ENCODE measurements at places on chromosomes 6 and 20. TPM values are rescaled to one million over a fixed set of nuclear protein-coding genes. Genes with fewer than 3 reads are reported as not detected.

DNA sequence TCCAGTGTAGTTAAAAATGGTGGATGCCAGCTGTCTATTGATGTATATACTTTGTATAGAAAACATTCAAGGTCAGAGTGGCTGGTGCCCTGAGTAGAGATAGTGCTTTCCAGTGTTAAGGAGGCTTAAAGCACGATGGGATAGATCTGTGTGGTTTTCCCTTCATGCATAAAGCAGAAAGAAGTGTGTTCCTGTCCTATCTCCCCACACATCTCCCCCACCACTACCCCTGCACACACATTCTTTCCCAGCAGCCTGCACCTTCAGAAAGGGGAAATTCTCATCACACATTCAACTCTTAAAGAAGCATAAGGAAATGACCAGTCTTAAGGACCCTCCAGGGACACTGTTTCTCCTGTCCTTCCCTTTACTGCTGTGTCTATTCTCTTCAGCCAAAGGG, 221.7 kb upstream of the TAB2 start:
- H3K36me3 ChIP-seq = peaks cover 24% of the 10 kb centered on the region
- DNase-seq = no peak
- no peak overlapping the region for H3K4me3 ChIP-seq
- H3K27ac ChIP-seq = peak overlapping the region; percentile 96
- no peaks in the 10 kb centered on the region for H3K27me3 ChIP-seq
- H3K4me1 ChIP-seq = peaks cover 50% of the 10 kb centered on the region

GRCh38 chr6:152836523-152836922, 85.9 kb downstream of the VIP start:
- DNase-seq = no peak
- peaks cover 4% of the 10 kb centered on the region for H3K27me3 ChIP-seq
- no peak overlapping the region for H3K27ac ChIP-seq
- H3K4me1 ChIP-seq = no peaks in the 10 kb centered on the region
- no peaks in the 10 kb centered on the region for H3K36me3 ChIP-seq
- H3K4me3 ChIP-seq = no peak overlapping the region

GRCh38 chr6:12767016-12767415, 50.4 kb downstream of the PHACTR1 start:
- DNase-seq = no peak
- H3K4me1 ChIP-seq = no peaks in the 10 kb centered on the region
- H3K27me3 ChIP-seq = no peaks in the 10 kb centered on the region
- H3K27ac ChIP-seq = no peak overlapping the region

DNA sequence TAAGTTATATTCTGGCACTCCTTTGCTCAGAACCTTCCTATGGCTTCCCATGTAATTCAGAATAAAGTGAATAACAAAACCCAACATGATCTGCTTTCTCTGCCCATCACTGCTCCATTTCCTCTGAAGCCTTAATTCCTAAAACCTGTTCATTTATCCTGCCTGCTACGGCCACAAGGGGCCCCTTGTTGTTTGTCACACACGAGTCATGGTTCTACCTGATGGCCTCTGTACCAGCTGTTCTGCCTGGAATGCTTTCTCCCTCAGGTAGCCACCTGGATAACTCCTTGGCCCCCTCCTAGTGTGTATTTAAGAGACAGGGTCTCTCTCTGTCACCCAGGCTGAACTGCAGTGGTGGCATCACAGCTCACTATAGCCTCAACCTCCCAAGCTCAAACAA, 26.8 kb downstream of the ERGIC3 start:
- no peak overlapping the region for H3K4me3 ChIP-seq
- no peak overlapping the region for H3K27ac ChIP-seq
- no peaks in the 10 kb centered on the region for H3K4me1 ChIP-seq
- H3K36me3 ChIP-seq = peaks cover 2% of the 10 kb centered on the region
- DNase-seq = peak; percentile 20

GRCh38 chr6:147639279-147639678, 130.8 kb downstream of the SAMD5 start:
- no peaks in the 10 kb centered on the region for H3K4me1 ChIP-seq
- H3K4me3 ChIP-seq = no peak overlapping the region
- no peak overlapping the region for H3K27ac ChIP-seq
- peaks cover 5% of the 10 kb centered on the region for H3K27me3 ChIP-seq
- no peaks in the 10 kb centered on the region for H3K36me3 ChIP-seq

DNA sequence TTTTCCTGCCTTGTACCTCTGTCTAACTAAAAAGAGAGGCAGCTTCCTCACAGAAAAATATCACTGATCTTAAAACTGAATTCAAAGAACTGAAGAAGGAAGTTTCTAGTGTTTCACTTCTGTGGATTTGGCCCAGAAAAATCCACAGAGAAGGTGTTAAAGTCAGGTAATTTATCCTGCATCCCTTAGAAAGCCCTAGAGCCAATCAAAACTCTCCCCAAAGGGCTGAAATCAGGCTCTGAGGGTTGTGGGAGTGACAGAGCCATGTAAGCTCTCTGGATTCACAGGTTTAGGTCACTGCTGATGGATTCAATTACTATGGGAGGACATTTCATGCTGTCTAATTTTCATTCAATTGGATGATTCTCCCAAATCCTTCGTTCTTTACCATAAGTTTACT, 152.3 kb downstream of the OR2B2 start:
- no peaks in the 10 kb centered on the region for H3K36me3 ChIP-seq
- H3K27ac ChIP-seq = no peak overlapping the region
- peaks cover 35% of the 10 kb centered on the region for H3K4me1 ChIP-seq
- no peak for DNase-seq
- H3K4me3 ChIP-seq = no peak overlapping the region
- H3K27me3 ChIP-seq = no peaks in the 10 kb centered on the region

GRCh38 chr6:25010902-25011625, 75.3 kb upstream of the RIPOR2 start:
- peaks cover 88% of the 10 kb centered on the region for H3K4me1 ChIP-seq
- no peak overlapping the region for H3K4me3 ChIP-seq
- H3K27ac ChIP-seq = no peak overlapping the region
- no peak for DNase-seq
- H3K36me3 ChIP-seq = no peaks in the 10 kb centered on the region

DNA sequence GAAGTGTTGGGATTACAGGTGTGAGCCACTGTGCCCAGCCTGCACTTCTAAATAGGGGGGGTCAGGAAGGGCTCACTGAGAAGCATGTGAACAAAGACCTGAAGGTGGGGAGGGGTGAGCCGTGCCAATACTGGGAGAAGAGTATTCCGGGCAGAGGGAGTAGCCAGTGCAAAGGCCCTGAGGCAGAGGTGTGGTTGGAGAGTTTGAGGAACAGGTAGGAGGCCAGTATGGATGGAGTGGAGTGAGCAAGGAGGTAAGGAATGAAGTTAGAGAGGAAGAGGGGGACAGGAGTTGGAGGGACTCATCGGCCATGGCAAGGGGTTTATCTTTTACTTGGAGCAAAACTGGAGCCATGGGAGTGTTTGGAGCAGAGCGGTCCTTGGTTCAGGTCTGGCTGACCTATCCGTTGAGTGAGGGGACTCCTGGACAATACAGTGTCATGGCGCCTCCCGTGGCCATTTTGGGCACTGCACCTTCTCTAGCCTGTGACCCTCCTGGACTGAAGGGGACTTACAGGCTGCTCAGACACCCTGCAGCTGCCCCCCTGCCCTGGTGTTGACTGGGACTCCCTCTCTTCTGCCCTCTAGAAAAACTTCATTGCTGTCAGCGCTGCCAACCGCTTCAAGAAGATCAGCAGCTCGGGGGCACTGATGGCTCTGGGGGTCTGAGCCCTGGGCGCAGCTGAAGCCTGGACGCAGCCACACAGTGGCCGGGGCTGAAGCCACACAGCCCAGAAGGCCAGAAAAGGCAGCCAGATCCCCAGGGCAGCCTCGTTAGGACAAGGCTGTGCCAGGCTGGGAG, 12.1 kb downstream of the FOXS1 start:
- H3K4me1 ChIP-seq = peaks cover 8% of the 10 kb centered on the region
- H3K27ac ChIP-seq = no peak overlapping the region
- H3K27me3 ChIP-seq = no peaks in the 10 kb centered on the region
- H3K36me3 ChIP-seq = no peaks in the 10 kb centered on the region

DNA sequence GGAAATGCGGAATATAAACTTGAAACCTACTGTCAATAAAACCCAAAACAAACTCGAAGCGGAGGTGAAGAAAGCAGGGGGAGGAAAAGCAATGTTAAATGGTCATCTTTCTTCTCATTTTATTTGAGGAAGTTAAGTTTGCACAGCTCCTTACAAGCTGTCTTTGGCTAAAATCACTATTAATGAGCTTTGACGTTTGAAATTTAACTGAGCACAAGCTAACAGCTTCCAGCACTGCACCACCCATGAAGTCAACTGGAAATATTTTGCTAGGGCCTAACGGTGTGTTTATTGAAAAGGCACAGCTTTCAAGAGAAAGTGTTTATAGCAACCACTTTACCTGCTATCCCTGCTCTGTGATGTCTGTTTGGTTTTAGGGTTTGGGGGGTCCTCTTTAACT, 103.8 kb downstream of the PKHD1 start:
- no peak for DNase-seq
- peaks cover 4% of the 10 kb centered on the region for H3K27me3 ChIP-seq
- no peaks in the 10 kb centered on the region for H3K36me3 ChIP-seq

GRCh38 chr6:45275358-45275757, 52.8 kb upstream of the RUNX2 start:
- no peaks in the 10 kb centered on the region for H3K27me3 ChIP-seq
- no peak for DNase-seq
- peaks cover 34% of the 10 kb centered on the region for H3K36me3 ChIP-seq
- H3K4me3 ChIP-seq = no peak overlapping the region
- H3K4me1 ChIP-seq = peaks cover 5% of the 10 kb centered on the region

GRCh38 chr20:41261790-41262717, 55.5 kb downstream of the ZHX3 start:
- H3K27me3 ChIP-seq = no peaks in the 10 kb centered on the region
- peaks cover 8% of the 10 kb centered on the region for H3K36me3 ChIP-seq
- no peak overlapping the region for H3K4me3 ChIP-seq

DNA sequence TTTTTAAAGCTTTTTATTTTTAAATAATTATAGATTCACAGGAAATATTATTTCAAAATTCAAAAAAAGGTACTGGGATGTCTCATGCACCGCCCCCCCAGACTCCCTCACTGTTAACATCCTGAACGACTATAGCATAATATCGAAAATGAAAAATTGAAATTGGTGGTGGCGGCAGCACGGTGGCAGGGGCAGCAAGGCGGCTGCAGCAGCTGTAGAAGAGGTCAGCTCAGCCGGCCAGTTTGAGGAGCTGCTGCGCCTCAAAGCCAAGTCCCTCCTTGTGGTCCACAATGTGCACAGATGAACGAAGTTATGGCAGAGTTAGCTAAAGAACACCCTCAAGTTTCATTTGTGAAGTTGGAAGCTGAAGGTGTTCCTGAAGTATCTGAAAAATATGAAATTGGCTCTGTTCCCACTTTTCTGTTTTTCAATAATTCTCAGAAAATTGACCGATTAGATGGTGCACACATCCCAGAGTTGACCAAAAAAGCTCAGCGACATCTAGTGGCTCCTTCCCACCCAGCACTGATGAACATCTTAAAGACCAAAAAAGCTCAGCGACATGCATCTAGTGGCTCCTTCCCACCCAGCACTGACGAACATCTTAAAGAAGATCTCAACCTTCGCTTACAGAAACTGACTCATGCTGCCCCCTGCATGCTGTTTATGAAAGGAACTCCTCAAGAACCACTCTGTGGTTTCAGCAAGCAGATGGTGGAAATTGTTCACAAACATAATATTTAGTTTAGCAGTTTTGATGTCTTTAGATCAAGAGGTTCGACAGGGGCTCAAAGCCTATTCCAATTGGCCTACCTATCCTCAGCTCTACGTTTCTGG, 100.8 kb downstream of the FAM217A start:
- peak; percentile 78 for DNase-seq
- peaks cover 4% of the 10 kb centered on the region for H3K36me3 ChIP-seq

DNA sequence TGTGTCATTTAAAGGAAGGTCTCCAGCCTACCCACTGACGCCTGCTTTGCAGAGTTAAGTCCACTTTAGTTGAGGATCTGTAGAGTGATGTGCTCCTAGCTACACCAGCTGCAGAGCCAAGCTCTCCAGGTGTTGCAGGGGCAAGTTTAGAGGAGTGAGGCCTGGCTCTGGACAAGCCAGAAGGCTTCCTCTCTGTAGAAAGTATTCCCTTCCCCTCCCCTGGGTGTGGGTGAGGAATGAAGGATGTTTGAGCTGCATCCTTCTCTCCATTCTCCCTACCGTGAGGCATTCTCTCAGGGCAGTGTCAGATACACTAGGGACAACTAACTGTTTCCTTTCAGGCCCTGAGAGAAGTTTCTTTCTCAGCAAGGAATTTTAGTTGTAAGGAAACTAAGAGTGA, 66.5 kb downstream of the ELOVL5 start:
- H3K4me3 ChIP-seq = no peak overlapping the region
- H3K27me3 ChIP-seq = no peaks in the 10 kb centered on the region
- H3K36me3 ChIP-seq = peaks cover 43% of the 10 kb centered on the region
- H3K4me1 ChIP-seq = peaks cover 38% of the 10 kb centered on the region

DNA sequence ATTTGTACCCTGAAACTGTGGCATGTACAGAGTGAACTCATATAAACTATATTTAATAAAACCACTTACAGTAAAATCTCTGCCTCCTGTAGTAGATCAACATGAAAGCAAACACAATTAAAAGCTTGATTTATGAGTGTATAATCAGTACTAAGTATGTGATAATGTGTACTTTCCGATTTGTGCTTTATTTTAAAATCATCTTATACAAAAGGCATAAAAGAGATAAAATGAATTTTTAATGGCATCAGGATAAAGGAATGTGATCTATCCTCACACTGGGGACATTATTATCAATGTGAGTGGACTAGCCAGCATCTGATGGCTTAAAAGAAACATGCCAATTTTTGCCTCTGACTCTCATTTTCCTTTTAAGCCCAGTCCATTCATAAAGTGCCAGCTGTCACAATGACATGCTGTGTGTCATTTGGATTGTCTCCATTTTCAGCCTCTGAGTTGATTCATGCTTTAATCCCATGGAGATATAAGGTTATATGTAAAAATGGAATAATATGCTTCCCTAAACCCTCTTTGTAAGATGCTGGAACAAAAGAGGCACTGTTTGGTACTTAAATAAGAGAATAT, 831.6 kb upstream of the EYS start:
- H3K36me3 ChIP-seq = no peaks in the 10 kb centered on the region
- DNase-seq = no peak
- H3K4me3 ChIP-seq = no peak overlapping the region
- no peak overlapping the region for H3K27ac ChIP-seq
- H3K27me3 ChIP-seq = no peaks in the 10 kb centered on the region

The SLC32A1 gene
- total RNA-seq = not detected

The BEND3 gene
- total RNA-seq = 6.3 TPM

The MOG gene
- not detected for total RNA-seq

The HDGFL1 gene
- total RNA-seq = not detected

The COL10A1 gene
- total RNA-seq = not detected
